ENCODE measurements at places on chromosomes 1 and 21. TPM values are rescaled to one million over a fixed set of nuclear protein-coding genes. Genes with fewer than 3 reads are reported as not detected.

DNA sequence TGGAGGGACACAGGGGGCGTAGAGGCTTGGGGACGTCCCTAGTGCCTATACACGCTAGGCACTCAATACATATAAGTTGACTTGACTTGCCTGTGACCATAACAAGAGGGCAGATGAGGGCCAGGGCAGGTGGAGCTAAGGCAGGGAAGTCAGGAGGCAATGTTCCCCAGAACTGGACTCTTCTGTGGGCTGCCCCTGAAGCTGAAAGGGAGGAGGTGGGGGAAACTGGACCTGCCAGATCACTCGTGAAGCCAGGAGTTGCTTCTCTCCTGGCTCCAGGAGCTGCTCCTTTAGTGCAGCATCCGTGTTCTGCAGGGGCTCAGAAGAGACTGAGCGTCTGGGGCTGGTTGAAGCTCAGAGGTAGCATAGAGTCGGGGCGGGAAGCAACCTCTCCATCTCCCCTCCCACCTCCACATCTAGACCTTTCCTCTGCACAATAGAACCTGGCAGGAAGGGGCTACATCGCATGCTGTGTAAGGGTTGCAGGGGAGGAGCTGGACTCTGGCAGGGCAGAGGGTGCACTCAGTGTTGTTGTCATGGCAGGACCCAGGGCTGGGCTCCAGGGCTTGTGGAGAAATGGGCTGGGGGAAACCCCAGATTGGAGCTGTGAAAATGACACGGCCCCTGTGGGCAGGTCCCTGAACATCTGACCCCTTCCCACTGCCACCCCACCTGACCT is 2.9 kb upstream of the SEMA4A start:
- no peak for DNase-seq

GRCh38 chr1:40401473-40402201 is 28.1 kb downstream of the SMAP2 start:
- DNase-seq = no peak

GRCh38 chr1:66388913-66389312 is 145.0 kb upstream of the SGIP1 start:
- no peak for DNase-seq

DNAH14 gene
- 7.3 TPM for total RNA-seq

FNDC7 gene
- total RNA-seq = not detected

GRCh38 chr1:86788300-86789206 is 84.2 kb downstream of the SH3GLB1 start:
- peak; percentile 61 for DNase-seq

- no peak for DNase-seq
Observed at GRCh38 chr1:12302798-12303447, 73.1 kb downstream of the VPS13D start.

USH2A gene
- 0.04 TPM for total RNA-seq

DNA sequence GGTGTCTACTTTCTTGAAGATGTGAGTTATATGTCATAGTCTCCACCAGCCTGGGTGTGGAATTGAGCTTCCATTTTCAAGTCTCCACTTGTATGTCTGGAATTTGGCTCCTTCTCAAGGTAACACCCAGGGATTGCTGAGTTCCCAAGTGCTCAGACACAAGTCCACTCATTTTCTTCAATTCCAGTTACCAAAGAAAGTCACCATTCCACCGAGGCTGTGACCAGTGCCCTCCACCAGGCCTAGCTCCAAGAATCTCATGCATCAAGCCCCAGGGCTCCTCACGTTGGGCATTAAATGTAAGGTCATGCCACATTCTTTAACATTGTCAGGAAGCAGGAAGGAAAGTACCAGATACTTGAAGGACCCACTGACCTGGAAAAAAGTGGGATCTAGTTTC is 2.4 kb upstream of the RAB4A start:
- DNase-seq = no peak

DNA sequence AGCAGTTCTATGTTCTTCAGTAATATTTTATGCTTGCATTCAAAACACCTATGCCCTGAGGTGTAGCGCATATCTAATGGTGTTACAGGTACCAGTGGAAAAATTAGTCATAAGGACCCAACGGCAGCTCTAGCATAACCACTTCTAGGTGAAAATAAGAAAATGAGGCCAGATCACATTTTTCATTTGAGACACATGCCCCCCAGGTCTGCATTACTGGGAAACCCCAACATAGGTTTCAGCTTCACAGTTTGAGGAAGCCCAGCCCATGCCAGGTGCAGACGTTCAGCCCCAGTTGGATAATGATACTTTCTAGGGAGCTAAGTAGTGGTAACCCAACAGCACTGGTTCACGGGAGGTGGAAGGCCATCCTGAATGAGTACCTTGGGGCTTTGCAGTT is 129.8 kb downstream of the CNIH3 start:
- DNase-seq = no peak

CHRM3 gene
- 1.4 TPM for total RNA-seq

GRCh38 chr1:77473690-77474089 is 191.9 kb downstream of the AK5 start:
- no peak for DNase-seq

BRINP3 gene
- total RNA-seq = 0.40 TPM

- no peak for DNase-seq
Observed at GRCh38 chr1:59027177-59027576, 243.3 kb upstream of the JUN start.

DNA sequence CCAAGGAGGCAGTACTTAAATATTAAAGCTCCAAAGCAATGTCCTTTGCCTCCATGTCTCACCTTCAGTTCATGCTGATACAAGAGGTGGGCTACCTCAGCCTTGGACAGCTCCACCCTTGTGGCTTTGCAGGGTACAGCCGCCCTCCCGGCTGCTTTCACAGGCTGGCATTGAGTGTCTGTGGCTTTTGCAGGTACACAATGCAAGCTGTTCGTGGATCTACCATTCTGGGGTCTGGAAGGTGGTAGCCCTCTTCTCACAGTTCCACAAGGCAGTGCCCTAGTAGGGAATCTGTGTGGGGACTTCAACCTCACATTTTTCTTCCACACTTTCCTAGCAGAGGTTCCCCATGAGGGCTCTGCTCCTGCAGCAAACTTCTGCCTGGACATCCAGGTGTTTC is 324.8 kb downstream of the COL11A1 start:
- no peak for DNase-seq

DNA sequence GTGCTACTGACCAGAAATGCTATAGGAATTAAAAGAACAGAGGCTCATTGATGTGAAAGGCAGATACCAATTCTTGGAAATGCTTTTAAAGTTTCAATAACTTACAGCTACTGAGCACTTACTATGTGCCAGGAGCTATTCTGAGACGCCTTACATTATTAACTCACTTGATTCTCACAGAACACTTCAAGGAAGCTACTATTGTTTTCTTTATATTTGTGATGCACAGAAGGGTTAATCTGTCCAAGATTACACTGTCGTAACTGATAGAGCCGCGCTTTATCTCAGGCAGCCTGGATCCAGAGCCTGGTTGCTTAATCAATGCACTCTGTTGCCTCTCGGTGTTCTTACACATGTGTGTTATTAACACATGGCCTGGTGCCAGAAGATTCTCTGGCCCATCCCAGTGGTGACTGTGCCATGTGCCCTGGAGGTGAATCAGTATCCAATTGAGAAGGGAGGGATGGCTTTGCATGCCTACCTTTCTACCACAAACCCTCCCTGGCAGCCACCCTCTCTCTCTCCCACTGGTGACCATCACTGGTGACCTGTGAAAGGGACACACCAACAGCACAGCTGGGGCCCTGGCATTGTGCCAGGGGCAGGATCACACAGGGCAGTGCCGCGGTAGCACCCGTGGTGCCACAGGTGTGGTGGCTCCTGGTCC is 8.8 kb downstream of the FMO1 start:
- peak; percentile 63 for DNase-seq

DNA sequence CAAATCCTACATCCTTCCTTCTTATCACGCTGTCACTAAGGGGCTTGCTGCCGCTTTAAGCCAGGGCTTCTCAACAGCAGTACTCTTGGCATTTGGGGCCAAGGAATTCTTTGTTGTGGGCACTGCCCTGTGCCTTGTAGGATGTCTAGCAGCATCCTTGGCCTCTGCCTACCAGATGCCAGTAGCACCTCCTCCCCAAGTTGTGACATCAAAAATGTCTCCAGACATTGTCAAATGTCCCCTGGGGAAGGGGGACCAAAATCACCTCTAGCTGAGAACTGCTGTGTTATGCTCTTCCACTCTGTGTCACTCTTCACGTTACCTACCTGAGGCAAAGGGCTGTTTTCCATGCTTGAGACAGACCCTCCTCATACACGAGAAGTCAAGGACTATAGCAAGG is 400.3 kb upstream of the POU3F1 start:
- DNase-seq = no peak

DNA sequence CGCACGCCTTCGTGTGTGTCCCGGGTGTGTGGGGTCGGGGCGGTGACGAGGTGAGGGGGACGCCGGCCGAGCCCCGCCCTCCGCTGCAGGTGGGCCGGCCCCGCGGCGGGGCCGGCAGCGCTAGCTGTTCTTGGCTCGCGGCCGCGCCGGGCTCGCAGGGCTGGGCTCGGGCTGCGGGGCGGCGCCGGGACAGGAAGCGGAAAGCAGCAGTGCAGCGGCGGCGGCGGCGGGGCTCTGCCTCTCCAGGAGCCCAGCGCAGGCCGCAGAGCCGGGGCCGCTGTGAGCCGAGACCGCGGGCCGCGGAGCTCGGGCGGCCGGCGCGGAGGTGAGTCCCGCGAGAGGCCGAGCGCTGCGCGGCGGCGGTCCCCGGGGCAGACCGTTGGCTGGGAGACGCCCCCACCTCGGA is at the start of gene VANGL1:
Gene VANGL1, plus strand, starts transcription at position 209 of the 406 bp plus-strand sequence. CDS start 9,444 bp downstream, outside the sequence.
- peak; percentile 75 for DNase-seq

DNA sequence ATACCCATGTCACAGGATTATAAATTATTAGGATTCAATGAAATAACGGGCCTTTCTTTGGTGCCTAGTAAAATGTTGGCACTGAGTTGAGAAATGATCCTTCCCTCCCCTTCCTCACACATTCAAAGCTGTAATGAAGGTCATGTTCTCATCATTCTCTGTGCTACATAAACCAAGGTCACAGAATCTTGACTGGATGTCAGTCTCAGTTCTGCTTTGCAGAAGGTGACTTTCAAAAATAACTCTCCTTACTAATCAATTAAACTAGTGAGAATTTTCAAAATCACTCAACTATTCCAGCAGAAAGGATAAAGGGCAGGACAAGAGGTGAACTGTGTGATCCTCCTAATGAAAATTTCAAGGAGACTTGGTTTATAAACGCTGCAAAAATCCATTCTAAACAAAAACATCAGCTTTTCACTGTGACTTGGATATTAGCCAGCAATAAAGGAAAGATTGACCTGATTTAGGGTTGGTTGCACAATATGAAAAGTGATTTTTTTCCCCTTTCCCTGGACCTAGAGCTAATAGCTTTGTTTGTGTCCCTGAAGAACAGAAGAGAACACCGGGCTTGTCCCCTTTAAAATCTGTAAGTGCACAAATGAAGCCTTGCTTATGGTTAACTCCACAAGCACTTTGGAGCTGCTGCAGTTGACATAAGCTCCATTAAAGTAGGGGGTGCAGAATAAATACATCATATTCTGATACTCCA is 120.1 kb downstream of the SEC16B start:
- DNase-seq = no peak

- no peak for DNase-seq
Observed at GRCh38 chr1:207251066-207251465, 70.4 kb upstream of the CD55 start.

HSPA13 gene
- 43.3 TPM for total RNA-seq

GRCh38 chr1:180382326-180383115 is 119.9 kb downstream of the ACBD6 start:
- DNase-seq = no peak

DNA sequence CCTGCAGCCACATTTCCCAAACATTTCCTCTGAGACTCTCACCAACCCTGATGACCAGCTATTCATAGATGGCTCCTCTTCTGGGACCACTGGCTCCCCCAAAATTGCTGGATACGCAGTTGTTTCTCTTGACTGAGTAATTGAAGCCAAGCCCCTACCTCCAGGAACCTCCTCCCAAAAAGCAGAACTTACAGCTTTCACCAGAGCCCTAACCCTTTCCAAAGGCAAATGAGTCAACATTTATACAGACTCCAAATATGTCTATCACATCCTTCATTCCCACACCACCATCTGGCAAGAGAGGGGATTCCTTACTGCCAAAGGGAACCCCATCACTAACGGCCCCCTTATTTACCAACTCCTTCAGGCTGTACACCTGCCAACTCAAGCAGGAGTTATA is 20.3 kb upstream of the CA6 start:
- DNase-seq = no peak

LRRIQ3 gene
- total RNA-seq = 0.49 TPM

GRCh38 chr1:74464037-74464436 is 48.4 kb downstream of the LRRC53 start:
- no peak for DNase-seq

DENND2C gene
- 4.5 TPM for total RNA-seq

DNA sequence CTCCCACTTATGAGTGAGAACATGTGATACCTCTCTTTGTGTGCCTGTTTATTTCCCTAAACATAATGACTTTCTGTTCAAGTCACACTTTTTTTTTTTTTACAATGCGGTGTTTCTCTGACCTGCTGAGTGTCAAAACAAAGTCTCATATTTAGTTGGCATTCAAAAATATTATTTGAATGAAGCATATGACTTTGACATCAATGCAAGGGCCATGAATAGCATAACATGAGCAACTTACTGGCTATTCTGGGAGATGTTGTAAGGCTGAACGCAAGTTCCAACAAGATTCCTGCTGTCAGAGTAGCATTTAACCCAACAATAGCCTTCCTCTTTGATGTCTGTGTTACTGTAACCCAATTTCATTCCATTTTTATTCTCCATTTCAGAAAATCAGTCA is 2.0 kb upstream of the KRTAP19-1 start:
- DNase-seq = no peak

GRCh38 chr1:175319112-175319911 is 126.7 kb upstream of the KIAA0040 start:
- peak; percentile 87 for DNase-seq

GRCh38 chr21:32765058-32765457 is 6.5 kb downstream of the PAXBP1 start:
- no peak for DNase-seq

DNA sequence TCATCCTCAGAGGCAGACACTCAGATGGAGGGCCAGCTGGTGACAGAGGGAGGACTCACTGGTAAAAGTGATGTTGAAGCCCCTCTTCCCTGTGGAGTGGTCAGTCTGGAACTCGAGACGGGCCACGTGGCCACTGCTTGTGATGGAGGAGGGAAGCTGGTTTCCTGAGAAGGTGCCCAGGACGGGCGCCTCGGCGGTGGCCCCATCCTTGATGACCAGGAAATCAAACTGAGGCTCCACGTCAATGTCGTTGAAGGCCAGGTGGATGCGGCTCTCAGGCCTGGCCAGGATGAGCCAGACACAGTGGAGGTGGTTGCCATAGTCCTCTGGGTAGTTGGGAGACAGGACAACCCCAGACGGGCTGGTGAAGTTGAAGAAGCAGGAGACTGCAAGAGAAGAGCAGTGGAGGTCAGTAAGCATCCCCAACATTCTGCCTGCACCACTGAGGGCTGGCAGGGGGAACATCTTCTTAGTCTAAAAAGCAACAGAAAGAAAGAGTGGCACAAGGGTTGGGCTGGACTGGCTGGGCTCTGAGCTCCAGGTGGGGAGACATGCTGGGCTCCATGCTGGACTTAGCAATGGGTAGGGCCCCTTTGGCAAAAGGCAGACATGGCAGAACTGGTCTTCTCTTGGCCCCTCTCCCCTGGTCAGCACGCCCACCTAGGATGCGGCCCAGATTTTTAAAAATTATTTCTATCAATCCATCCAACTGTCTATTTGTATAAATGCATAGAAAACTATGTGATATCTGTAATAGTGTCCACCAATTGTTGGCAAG is 120.5 kb upstream of the HMGB4 start:
- no peak for DNase-seq

LMOD1 gene
- total RNA-seq = 41.6 TPM

PIK3C2B gene
- 52.2 TPM for total RNA-seq

OVAAL gene
- not detected for total RNA-seq
